Stimulated activated CD4-positive, alpha-beta T cell treated with anti-CD3 and anti-CD28 coated beads, Interleukin-15, amount 100 ng/mL, for 24 hours (primary cell): ENCODE measurements at places on chromosomes 7 and 10.
A peak's percentile ranks its signal among the peaks of the same experiment; 100 is the strongest.

DNA sequence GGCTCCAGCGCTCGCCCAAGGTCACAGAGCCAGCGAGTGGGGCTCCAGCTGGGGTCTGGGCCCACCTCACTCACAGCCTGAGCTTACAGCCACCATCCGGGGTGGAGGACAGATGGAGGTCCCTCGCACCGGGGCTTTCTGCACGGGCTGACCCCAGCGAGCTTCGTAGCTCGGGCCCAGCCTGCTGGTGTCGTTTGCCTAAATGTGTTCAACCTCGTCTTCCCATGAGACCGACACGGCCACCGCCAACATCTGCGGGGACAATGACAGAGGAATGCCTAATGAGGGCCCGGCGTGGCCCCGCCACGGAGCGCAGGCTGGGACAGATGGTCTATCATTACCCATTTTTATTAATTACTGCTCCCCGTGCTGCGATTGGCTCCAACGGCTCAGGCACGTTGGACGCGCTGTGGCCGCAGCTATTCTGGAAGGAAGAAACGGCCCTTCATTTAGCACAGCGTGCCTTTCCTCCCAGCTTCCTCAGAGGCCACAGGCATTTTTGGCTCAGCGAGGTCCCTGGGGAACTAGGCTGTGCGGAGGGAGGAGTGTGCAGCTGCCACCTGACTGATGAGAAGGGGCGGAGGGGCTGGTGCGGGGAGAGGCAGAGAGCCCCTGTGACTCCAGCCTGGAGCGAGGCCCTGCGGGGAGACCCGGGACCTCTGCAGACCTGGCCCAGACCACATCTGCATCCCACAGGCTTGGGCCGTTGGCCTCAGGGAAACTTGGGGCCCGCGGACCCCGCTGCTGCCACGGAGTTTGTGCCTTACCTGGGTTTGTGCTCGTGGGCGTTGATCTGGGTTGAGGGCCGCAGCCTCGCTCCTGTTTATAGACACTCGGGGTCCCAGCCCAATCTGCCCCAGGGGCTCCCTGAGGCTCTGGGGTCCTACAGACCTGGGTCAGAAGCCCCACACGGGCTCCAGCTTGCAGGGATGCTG, 22.9 kb upstream of the ELFN1 start:
- no peak for DNase-seq

DNA sequence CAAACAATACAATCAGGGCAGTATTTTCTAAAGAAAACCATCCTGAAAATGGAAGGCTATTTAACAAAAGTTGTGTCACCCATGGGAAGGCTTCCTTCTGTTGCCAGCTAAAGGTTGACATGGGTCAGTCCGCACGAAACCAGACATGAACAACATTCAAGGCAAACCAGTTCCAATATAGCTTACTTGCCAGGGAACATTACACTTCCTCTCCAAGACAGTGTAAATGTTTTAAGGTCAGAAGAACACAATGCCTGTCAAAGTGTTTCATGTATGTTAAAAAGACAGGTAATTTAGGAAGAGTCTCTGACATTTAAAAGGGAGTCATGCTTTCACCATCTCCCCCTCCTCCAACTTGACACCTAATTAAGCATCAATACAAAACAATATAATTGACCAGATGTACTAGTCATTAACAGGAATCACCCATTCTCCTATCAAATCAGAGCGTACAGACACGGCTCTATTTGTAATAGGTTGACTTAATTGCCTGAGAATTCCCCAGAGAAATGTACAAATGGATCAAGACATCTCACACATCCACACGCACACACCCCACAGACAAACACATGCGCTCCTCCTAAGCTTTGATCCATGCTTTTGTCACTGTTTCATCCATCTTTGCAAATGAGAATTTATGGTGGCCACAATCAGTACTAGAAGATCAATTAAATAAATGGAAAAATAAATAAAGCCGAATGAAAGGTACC, 69.5 kb downstream of the CACNA2D1 start:
- no peak for DNase-seq

DNA sequence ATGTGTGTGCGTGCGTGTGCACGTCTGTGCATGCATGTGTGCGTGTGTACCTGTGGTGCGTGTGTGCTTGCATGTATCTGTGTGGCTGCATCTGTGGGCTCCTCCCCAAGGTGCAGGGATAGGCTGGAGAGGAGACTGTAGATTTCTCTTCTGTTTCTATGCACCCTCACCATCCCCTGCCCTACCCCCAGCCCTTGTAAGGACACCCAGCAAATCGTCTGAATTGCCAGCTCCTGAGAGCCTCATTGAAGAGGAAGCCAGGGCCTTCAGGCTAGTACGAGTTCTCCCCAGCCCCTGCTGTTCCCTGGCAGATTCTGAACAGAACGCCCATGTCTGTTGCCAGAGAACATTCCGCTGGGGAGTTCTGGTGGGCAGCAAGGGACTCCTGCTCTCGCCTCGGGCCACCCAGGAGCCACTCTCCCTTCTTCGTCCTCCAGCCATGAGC, 17.0 kb upstream of the TRIM8 start:
- no peak for DNase-seq

DNA sequence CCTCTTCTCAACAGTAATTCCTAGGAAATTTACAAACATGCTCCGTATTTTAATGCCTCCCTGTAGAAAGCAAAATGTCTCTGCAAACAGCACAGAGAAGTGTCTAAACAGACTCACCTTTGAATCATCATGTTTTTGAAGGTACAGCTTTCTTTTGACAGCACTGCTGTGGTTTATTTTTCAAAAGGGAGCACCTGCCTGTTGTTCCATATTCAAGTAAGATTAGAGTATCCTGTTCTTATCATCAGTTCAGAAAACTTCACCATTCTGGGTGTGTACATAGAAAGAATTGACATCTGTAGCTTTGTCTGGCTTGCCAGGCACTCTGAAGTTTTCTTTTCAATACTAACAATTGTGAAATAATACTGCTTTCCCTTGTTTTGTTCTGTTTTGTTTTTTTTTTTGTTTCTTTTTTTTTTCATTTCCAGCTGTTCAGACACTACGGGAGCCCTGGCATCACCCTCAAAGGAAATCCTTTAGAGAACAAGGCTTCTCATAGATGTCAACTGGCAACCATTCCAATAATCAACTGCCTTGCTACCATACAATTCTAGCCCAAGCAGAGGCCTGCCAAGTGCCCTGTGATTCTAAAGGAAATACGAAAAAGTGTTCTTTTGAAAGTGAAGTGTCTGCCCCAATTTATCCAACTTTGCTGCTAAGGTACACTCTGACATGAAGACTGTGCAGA, 275.9 kb downstream of the PRPF18 start:
- no peak for DNase-seq

DNA sequence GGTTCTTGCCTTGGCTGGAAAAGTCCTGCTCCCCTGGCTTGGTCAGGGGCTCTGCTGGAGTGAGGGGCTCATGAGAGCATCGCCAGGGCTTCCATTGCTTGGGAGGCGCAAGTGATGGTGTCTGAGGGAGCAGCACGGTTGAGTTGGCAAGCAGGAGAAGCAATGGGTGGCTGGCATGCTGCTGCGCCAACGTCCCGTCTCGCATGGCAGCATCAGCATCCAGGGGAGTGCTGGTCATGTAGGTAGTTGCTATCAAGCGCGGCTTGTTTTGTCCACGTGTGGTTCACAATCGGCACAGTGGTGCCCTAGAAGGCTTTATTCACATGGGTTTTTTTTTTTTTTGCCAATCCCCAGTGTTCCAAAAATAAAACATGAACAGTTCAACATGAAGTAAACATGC, 3.8 kb downstream of the PYROXD2 start:
- no peak for DNase-seq

DNA sequence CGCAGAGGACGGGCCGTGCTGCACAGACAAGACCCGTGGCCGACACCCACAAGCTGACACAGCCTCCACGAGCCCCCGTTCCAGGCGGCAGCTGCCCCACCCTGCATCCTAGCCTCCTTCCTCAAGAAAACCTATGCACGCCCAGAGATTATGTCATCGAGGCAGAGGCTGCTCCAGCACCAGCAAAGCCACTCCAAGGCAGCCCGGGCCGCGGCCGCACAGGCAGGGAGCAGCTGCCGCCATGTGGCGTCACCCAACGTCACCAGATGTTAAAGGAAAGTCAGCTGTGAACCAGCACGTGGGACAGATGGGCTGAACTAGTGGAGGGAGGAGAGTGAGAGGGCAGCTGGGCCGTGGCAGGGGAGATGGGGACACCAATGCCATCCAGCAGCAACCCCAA, 59.8 kb downstream of the STK32C start:
- no peak for DNase-seq

GRCh38 chr7:8131694-8132605, 130.0 kb downstream of the ICA1 start:
- no peak for DNase-seq

DNA sequence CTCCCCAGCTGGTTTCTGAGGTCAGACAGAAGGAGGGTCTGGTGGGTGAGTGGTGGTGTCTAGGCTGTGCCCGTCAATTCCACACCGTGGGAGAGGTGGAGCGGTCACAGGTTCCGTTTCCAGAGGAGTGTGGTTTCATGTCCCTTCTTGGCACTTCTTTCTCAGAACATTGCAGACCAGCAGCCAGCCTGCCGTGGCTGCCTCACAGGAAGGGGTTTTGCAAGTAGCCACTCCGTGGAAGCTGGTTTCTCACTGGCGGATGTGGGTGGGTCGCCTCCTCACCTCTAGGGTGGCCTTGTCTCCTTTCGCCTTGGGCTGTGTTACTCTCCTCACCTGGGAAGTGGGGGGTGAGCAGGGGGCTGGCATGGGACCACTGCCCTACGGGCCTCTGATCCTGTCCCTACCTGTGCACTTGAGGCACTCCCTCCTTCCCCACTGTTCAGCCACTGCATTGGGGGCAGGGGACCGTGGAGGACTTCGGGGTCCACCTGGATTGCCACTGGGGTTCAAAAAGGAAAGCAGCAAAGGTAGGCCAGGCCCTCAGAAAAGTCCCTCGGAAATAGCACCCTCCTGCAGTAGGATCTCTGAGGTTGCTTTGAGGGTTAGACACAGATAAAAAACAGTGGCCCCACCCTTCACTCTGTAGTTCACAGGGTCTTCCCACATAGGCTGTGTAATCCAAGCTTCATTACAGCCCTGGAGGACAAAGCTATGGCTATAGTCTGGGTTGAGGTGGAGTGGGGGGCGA, 33.9 kb downstream of the TSPAN14 start:
- peak; percentile 74 for DNase-seq

GRCh38 chr7:120526902-120527509, 254.0 kb downstream of the KCND2 start:
- no peak for DNase-seq

DNA sequence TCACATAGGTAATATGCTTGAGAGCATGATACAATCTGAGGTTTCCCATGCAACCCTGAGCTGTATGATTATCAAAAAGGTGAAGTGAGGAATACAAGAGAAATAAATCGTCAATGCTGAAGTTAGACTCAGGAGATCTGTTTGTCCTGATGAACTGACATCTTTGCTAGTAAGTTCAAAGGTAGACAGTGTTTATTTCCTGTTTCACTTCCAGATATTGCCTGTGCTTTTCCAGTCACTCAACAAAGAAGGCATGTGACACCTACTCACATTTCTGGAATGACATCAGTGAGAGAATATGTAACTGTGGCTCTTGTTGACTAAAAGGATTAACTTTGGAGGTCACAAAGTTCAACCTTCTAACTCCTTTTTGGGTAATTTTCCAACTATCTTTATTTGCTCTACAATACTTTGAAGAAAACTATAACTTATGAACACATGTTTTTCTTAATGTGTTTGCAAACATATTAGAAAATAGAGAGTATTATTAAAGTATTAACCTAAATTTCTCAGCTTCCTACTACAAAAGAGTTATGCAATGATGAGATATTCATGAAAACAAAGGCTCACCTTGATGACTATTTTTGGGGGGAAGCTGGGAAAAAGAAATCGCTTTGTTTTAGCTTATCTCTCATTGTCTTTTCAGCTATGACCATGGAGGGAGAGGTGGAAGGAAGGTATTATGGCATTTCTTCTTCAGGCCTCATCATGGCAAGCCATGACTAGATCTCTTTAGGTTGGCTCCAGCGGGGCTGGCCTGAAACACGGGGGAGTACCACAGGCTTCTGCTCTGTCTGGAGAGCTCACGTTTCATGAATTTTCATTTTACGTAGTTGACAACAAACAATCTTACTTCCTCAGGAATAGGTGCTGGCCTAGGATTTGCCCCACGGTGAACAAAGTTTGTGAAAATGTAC, 214.7 kb upstream of the SLC26A5 start:
- no peak for DNase-seq

- no peak for DNase-seq
These were observed 58.2 kb upstream of the CYTH3 start for GRCh38 chr7:6330657-6331056.

- DNase-seq = no peak
These were observed 70.3 kb upstream of the LOXL4 start for GRCh38 chr10:98338318-98338717.

- peak; percentile 86 for DNase-seq
These were observed 1.2 kb upstream of the ZEB1 start for GRCh38 chr10:31317652-31318381.

GRCh38 chr7:40739257-40739656, 604.5 kb downstream of the SUGCT start:
- no peak for DNase-seq

DNA sequence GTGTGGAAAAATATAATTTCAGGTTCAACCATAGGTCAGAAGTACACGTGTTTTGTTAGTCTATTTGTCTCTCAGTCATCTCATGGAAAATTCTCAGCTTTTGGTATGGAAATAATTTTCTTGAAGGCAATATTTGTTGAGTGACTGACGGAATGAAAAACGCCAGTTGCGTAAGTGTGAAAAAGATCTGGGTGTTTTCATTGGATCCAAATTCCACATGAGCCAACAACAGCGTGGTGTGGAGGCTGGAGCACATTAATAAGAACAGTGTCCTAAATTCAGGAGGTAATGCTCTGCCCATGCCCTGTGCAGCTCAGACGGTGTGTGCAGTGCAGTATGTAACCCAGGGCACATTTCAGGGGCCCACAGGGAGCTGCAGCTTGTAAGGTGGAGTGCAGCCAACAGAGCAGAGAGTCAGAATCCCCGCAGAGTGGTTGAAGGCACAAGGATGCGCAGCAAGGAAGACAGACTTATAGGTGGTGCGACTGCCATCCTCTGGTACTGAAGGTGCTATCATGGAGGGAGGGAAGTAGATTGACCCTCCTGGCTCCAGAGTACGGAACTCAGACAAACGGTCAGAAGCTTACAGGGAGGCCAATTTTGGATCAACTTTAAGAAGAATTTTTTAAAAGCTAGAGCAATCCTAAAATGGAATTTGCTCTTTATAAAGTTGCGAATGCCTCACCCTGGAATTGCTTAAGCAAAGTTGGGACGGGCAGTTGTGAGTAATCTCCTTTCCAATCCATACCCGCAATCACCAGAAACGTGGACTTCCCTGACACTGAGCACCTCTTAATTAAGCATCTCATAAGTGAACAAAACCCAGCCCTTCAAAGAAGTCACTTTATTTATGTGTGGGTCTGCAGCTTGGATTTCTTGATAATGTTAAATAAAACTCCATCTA, 38.0 kb downstream of the EGFR start:
- DNase-seq = no peak

DNA sequence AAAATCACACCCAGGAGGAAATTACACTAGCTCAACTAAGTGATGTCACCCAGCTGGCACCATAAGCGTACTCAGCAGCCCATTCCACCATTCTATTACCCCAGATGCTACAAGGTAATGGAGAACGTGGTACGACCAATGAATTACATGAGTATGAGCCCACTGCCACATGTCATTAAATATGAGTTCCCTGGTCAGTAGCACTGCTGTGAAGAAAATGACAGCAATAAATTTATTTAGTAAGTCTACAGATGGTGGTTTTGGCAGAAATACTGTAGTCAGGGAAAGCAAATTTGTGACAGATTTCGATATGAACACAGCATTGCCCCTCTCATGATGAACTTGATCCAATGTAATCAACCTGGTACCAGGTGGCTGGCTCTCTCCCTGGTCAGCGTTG, 154.2 kb downstream of the VWC2 start:
- no peak for DNase-seq
